ENCODE measurements at places on chromosomes 1 and 21. TPM values are rescaled to one million over a fixed set of nuclear protein-coding genes. Genes with fewer than 3 reads are reported as not detected.

GRCh38 chr1:95197616-95198252 lies 36.3 kb upstream of the RWDD3 start:
- no peak overlapping the region for H3K4me3 ChIP-seq
- no peaks in the 10 kb centered on the region for H3K36me3 ChIP-seq
- no peak for DNase-seq
- no peaks in the 10 kb centered on the region for H3K4me1 ChIP-seq

The CITED4 gene
- 47.6 TPM for total RNA-seq

GRCh38 chr21:33949516-33950430 lies 34.2 kb upstream of the ATP5PO start:
- H3K4me1 ChIP-seq = peaks cover 12% of the 10 kb centered on the region
- H3K4me3 ChIP-seq = no peak overlapping the region
- DNase-seq = no peak
- no peaks in the 10 kb centered on the region for H3K36me3 ChIP-seq
- H3K27ac ChIP-seq = peak overlapping the region; percentile 64

DNA sequence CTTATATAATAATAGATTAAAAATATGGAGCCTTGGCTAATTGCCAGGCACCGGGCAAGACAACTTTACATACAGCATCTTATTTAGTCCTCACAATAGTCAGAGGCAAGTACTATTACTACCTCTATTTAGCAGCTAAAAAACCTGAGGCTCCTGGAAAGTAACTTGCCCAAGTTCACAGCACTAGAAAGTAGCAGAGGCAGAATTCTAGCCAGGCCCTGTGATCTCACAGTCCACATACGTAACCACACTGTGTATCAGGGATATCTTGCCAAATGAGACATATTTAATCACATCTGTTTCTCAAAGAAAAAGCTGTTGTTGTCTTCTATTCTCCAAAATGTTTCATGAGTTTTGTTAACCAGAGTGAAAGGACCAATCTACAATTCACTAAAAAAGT lies 378.5 kb downstream of the PLPP3 start:
- no peaks in the 10 kb centered on the region for H3K36me3 ChIP-seq
- H3K27ac ChIP-seq = no peak overlapping the region
- no peak for DNase-seq
- no peak overlapping the region for H3K4me3 ChIP-seq
- no peaks in the 10 kb centered on the region for H3K4me1 ChIP-seq
- no peaks in the 10 kb centered on the region for H3K27me3 ChIP-seq

- H3K36me3 ChIP-seq = no peaks in the 10 kb centered on the region
- H3K27ac ChIP-seq = no peak overlapping the region
- no peaks in the 10 kb centered on the region for H3K4me1 ChIP-seq
- H3K4me3 ChIP-seq = no peak overlapping the region
- no peaks in the 10 kb centered on the region for H3K27me3 ChIP-seq
Observed at GRCh38 chr1:13911697-13912619, 212.0 kb downstream of the PRDM2 start.

GRCh38 chr1:186502087-186502486 lies 41.2 kb upstream of the PDC start:
- no peaks in the 10 kb centered on the region for H3K27me3 ChIP-seq
- H3K36me3 ChIP-seq = no peaks in the 10 kb centered on the region
- no peak for DNase-seq
- no peak overlapping the region for H3K27ac ChIP-seq
- peaks cover 2% of the 10 kb centered on the region for H3K4me1 ChIP-seq

DNA sequence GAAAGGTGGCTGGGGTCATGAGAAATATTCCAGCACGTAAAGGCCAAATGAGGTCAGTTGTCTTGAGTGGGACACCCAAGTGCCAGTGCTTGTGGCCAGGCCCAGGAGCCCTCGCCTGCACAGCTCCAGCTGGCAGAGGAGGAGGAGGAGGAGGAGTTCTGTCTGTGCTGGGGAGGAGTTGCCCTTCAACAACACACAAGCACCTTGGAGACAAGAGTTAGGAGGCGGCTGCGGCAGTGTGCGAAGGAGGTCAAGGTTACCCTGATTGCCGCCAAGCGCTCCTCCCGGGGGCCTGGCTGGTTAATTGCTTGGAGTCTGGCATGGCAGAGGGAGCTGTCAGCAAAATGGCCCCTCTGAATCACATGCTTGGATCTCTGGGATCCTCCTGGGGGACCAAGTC lies 45.1 kb downstream of the GRIK3 start:
- H3K4me3 ChIP-seq = no peak overlapping the region
- H3K27ac ChIP-seq = no peak overlapping the region
- H3K27me3 ChIP-seq = no peaks in the 10 kb centered on the region

The IL19 gene
- not detected for total RNA-seq

DNA sequence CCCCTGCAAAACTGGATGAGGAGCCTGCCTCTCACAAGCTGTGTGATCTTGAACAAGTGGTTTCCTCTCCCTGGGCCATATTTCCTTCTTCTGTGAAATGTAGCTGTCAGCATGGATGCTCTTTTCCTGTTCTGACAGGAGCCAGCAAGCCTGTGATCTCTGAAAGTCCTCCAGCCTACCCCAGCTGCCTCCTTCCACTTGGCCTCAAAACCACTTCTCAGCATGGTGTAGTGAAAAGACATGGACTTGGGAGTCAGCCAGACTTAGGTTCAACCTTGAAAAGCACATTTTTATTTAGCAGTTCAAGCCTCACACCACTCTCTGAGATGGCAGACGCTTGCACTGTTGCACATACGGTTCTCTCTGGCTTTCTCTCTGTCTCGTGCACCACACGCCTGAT lies 292.9 kb upstream of the DUSP10 start:
- H3K27me3 ChIP-seq = no peaks in the 10 kb centered on the region
- no peak overlapping the region for H3K27ac ChIP-seq
- no peaks in the 10 kb centered on the region for H3K4me1 ChIP-seq
- no peak overlapping the region for H3K4me3 ChIP-seq
- H3K36me3 ChIP-seq = no peaks in the 10 kb centered on the region

The TTC34 gene
- 0.75 TPM for total RNA-seq

- no peak for DNase-seq
- no peak overlapping the region for H3K4me3 ChIP-seq
- no peaks in the 10 kb centered on the region for H3K4me1 ChIP-seq
- peaks cover 13% of the 10 kb centered on the region for H3K36me3 ChIP-seq
Observed at GRCh38 chr1:5905436-5905835, 86.8 kb downstream of the NPHP4 start.

The FCER1A gene
- total RNA-seq = not detected

The AMY1C gene
- not detected for total RNA-seq

DNA sequence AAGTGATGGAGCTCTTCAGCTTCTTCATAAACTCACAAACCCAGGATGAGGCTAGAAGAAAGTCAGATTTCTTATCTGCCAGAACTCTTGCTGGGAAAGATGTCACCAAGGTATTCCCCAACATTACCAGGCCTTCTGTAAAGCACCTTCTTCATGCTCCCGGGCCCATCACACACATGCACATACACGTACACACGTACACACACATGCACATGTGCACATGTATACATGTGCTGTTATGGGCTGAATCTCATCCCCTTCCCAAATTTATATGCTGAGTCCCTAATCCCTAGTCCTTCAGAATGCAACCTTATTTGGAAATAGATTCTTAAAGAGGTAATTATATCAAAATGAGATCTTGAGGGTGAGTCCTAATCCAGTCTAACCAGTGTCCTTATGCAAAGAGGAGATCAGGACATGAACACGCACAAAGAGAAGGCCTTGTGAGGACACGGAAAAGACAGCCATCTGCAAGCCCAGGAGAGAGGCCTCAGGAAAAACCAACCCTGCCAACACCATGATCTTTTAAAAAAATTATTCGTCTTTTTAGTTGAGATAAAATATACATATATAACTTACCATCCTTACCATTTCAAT lies 76.4 kb upstream of the LYST start:
- no peak for DNase-seq
- no peaks in the 10 kb centered on the region for H3K27me3 ChIP-seq
- H3K4me3 ChIP-seq = no peak overlapping the region
- no peak overlapping the region for H3K27ac ChIP-seq

The A3GALT2 gene
- not detected for total RNA-seq

DNA sequence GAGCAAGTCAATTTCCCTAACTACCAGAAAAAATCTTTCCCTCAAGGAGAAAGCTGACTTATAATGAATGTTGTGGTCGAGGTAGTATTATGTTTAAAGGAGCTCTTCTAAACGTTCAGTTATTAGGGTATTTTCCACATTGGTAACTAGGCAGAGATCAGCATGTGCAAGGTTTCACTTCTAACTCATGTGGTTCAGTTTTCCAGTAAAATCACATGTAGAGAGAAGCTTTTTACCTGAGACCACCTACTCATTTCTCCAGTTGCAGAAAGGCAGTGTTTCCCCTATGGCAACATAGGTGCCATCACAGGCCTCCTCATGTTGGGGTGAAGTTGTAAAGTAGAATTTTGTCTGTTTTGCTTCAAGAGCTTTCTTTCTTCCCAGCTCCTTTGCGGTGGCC lies 23.7 kb downstream of the IL23R start:
- H3K4me3 ChIP-seq = no peak overlapping the region
- H3K36me3 ChIP-seq = no peaks in the 10 kb centered on the region
- H3K27ac ChIP-seq = no peak overlapping the region
- no peaks in the 10 kb centered on the region for H3K4me1 ChIP-seq
- no peak for DNase-seq
- H3K27me3 ChIP-seq = no peaks in the 10 kb centered on the region

GRCh38 chr1:8625491-8625890 lies 191.9 kb downstream of the RERE start:
- no peak overlapping the region for H3K4me3 ChIP-seq
- no peak for DNase-seq
- no peak overlapping the region for H3K27ac ChIP-seq
- H3K36me3 ChIP-seq = no peaks in the 10 kb centered on the region
- H3K4me1 ChIP-seq = peaks cover 6% of the 10 kb centered on the region

The CHD5 gene
- 4.0 TPM for total RNA-seq

- no peak for DNase-seq
- H3K36me3 ChIP-seq = no peaks in the 10 kb centered on the region
- H3K4me3 ChIP-seq = no peak overlapping the region
- no peak overlapping the region for H3K27ac ChIP-seq
Observed at GRCh38 chr1:86201311-86201710, 44.7 kb upstream of the COL24A1 start.

The HSD3B2 gene
- total RNA-seq = 9.9 TPM

GRCh38 chr1:5906116-5906515 lies 86.1 kb downstream of the NPHP4 start:
- H3K4me3 ChIP-seq = no peak overlapping the region
- H3K27me3 ChIP-seq = no peaks in the 10 kb centered on the region
- no peaks in the 10 kb centered on the region for H3K4me1 ChIP-seq
- no peak for DNase-seq

The TTC39A gene
- not detected for total RNA-seq

- no peak overlapping the region for H3K27ac ChIP-seq
Observed at GRCh38 chr1:26538480-26539412, 9.2 kb downstream of the RPS6KA1 start.

GRCh38 chr1:224168859-224169380 lies 14.1 kb upstream of the DEGS1 start:
- H3K36me3 ChIP-seq = no peaks in the 10 kb centered on the region
- no peak overlapping the region for H3K4me3 ChIP-seq
- peaks cover 6% of the 10 kb centered on the region for H3K4me1 ChIP-seq
- no peak for DNase-seq
- H3K27me3 ChIP-seq = no peaks in the 10 kb centered on the region
- peak overlapping the region; percentile 72 for H3K27ac ChIP-seq
